ENCODE measurements at places on chromosomes 5 and 9. TPM values are rescaled to one million over a fixed set of nuclear protein-coding genes. Genes with fewer than 3 reads are reported as not detected.

- H3K4me3 ChIP-seq: no peak overlapping the region
- no peak for DNase-seq
- H3K27me3 ChIP-seq: no peaks in the 10 kb centered on the region
- H3K27ac ChIP-seq: no peak overlapping the region
These were observed 2.9 kb upstream of the ARHGEF39 start for GRCh38 chr9:35667939-35668338.

SPATA31D4 gene
- total RNA-seq: 2.7 TPM

DNA sequence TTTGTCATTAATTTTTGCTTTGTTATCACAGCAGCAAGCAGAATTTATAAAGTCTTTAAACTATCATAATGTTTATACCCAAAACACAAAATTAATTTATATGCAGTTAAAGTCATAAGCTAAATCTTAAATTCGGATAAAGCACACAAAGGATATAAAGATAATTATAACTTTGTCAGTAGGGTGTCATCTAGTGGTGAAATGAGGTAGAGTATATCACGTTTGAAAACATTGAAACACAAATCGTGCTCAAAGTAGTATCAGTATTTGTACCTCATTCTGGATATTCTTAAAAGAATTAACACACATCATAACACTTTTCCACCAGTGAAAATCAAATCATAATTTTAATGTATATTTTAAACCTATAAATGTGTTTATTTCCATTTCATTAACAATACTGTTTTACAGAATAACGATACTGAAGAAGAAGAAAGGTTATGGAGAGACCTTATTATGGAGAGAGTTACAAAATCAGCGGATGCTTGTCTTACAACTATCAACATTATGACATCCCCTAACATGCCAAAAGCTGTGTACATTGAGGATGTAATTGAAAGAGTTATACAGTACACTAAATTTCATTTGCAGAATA, 129.5 kb downstream of the NIPBL start:
- no peaks in the 10 kb centered on the region for H3K27me3 ChIP-seq
- no peak overlapping the region for H3K4me3 ChIP-seq
- H3K4me1 ChIP-seq: no peaks in the 10 kb centered on the region
- DNase-seq: no peak
- H3K36me3 ChIP-seq: no peaks in the 10 kb centered on the region

KIF20A gene
- total RNA-seq: 13.8 TPM

DNA sequence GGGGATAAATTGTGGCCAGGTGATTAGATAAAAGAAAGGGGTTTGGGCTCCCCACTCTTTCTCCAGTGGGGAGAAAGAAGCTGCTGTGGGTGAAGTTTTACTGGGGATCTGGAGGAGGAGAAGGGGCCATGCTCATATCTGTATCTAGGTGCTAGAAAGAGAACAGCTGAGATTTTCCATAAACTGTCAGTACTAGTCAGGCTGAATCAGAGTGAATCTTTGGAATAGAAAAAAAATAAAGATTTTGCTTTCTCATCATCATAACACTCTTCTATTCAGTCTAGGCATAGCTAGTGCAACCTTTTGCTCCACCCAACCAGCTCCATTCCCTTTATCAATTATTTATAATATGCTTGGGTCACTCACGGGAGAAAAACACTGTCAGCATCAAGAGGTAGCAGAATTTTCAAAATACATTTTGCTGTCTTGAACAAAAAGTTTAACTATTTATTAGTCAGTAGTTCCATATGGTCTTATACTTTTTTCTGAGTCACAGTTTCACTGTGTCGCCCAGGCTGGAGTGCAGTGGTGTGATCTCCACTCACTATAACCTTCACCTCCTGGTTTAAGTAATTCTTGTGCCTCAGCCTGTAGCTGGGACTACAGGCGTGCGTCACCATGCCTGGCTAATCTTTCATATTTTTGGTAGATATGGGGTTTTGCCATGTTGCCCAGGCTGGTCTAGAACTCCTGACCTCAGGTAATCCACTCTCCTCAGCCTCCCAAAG, 21.3 kb upstream of the ERMP1 start:
- H3K27me3 ChIP-seq: no peaks in the 10 kb centered on the region
- H3K27ac ChIP-seq: no peak overlapping the region
- DNase-seq: no peak
- no peak overlapping the region for H3K4me3 ChIP-seq

PFN3 gene
- total RNA-seq: 45.7 TPM

DNA sequence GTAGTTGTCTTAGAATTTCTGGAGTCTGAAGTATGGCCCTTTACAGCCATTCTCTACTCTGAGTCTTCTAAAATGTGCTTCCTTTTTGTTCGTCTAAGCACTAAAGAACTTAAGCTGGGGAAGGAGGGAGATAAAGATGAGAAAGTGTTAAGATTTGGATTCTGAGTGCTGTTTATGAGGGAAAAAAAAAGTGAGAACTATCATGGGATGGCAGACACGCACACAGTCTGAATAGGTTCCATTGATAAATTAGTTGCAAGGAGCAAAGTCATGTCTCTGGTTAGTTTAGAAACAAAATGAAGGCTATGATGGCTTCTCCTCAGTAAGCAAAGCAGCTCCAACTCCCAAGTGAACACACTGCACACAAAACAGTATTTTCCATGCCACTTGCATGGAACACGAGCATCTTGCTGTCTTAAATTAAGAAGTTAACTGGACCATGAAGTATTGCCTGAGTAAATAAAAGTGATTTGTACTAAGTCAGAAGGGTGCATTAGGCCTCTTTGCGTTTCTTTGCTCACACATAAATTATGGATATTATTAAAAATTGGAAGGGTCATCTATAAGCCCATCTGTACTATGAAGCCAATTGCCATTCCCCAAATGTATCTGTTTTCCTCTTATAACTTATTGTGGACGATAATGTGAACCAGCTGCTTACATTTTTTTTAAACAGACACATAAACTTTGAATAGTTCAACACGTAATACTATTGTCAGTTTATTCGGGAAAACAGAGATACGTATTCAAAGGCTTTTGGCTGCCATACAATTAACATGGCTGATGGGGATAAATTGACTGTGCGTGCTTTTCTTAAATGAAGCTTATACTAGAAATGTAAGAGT, 199.3 kb downstream of the SGCD start:
- H3K27me3 ChIP-seq: no peaks in the 10 kb centered on the region
- DNase-seq: no peak
- no peaks in the 10 kb centered on the region for H3K36me3 ChIP-seq
- no peak overlapping the region for H3K4me3 ChIP-seq
- H3K4me1 ChIP-seq: no peaks in the 10 kb centered on the region
- no peak overlapping the region for H3K27ac ChIP-seq

CBY3 gene
- 6.4 TPM for total RNA-seq

DNA sequence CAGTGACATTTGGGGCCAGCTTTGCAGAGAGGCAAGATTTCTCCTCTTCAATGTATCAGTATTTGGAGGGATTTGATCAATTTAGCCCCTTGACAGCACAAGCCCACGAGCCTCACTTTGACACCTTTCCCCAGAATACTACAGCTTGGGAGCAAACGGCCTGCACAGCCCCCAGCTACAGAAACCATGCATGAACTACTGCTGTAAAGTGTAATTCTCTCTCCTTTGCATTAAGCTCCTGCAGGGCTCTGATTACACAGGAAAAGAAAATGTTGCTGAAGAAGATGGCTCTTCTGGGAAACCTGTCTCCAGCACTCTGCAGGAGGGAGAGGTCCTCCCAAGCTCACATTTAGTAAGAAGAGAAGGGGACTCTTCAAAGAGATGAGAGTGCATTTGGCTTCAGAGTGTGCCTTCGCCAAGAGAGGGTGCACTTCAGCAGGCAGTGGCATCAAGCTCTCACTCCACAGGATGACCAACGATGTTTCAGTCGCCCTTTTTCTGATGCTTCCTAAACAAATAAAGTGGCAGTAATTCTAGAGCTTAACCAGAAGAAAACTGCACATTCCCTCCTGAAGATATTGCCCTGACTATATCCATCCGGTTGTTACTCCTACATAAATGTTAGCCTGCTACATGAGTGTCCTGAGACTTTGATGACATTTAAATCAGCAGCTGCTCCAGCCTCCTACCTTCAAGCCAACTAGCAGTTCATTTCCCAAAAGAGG, 272.2 kb downstream of the AUH start:
- no peak overlapping the region for H3K27ac ChIP-seq
- no peaks in the 10 kb centered on the region for H3K27me3 ChIP-seq
- H3K36me3 ChIP-seq: no peaks in the 10 kb centered on the region
- H3K4me1 ChIP-seq: no peaks in the 10 kb centered on the region

- H3K4me3 ChIP-seq: no peak overlapping the region
- no peaks in the 10 kb centered on the region for H3K27me3 ChIP-seq
- DNase-seq: no peak
These were observed 193.5 kb upstream of the KLF9 start for GRCh38 chr9:70607926-70608325.

DNA sequence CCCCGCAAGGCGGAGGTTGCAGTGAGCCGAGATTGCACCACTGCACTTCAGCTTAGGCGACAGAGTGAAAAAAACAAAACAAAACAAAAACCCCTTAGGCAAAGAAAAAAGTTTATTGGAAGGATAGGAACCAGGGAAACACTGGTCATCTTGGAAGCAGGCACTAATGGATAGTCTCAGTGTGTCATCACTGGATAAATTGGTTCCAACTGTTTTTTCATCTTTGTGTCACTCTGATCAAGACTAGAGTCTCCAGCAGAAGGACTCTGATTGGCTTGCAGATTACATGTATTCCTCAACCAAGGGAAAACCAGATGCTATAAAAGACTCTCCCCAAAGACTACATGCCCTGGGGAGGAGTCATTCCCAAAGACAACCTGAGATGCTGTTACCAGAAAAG, 35.0 kb upstream of the HMHB1 start:
- DNase-seq: no peak
- H3K36me3 ChIP-seq: no peaks in the 10 kb centered on the region
- H3K4me3 ChIP-seq: no peak overlapping the region
- H3K27ac ChIP-seq: no peak overlapping the region

CD14 gene
- total RNA-seq: 23.7 TPM

PTCH1 gene
- total RNA-seq: 93.5 TPM

DNA sequence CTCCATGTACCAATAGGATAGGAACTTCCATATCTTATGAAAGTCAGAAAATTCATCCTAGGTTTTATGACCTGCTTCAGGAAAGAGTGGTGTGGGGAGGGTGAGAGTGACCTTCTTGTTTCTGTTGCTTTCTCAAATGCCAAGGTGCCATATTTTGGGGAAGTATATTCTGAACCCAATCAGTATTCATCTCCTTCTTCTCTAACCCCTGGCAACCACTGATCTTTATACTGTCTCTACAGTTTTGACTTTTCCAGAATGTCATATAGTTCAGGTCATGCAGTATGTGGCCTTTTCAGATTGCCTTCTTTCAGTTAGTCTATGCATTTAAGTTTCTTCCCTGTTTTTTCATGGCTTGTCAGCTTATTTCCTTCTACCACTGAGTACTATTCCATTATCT, 321.4 kb upstream of the SEMA6A start:
- H3K4me1 ChIP-seq: no peaks in the 10 kb centered on the region
- no peak overlapping the region for H3K4me3 ChIP-seq
- no peak for DNase-seq
- no peak overlapping the region for H3K27ac ChIP-seq

DNA sequence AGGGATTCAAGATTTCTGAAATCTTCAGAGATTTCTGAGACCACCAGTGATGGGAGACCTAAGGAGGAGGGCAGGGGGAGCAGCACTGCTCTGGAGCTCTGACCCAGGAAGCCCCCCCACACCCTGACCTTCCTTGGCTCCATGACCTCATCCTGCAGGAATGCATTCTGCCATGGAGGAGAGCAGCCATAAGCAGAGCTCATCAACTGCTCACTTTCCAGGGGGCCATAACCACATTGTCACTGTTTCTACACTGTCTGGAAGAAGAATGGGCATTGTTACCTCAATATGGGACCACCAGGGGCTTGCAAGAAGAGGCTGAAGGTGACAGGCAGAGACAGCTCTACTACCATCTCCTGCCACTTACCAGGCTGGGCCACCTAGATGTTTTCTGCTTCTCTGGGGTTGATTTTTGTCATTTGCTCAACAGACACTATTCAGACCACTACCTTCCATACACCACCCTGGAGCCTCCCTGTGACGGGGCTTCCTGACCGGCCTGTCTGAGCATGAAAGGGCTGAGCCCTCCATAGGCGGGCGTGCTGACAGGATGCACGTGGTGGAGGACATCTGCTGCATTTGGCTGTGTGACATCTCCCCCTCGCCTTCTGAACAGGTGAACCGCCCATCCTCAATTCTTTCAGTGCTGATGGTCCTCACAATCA, 2.3 kb upstream of the TSC1 start:
- DNase-seq: no peak
- H3K27ac ChIP-seq: no peak overlapping the region
- peaks cover 13% of the 10 kb centered on the region for H3K4me1 ChIP-seq
- no peak overlapping the region for H3K4me3 ChIP-seq
- H3K27me3 ChIP-seq: no peaks in the 10 kb centered on the region

PCDHGA2 gene
- total RNA-seq: 19.4 TPM

CNTFR gene
- total RNA-seq: 16.0 TPM

GRXCR2 gene
- total RNA-seq: 0.31 TPM

GRCh38 chr5:2432076-2432920, 319.2 kb downstream of the IRX2 start:
- no peak for DNase-seq
- no peak overlapping the region for H3K4me3 ChIP-seq
- H3K27me3 ChIP-seq: no peaks in the 10 kb centered on the region
- H3K27ac ChIP-seq: no peak overlapping the region
- no peaks in the 10 kb centered on the region for H3K36me3 ChIP-seq
- no peaks in the 10 kb centered on the region for H3K4me1 ChIP-seq

- H3K36me3 ChIP-seq: no peaks in the 10 kb centered on the region
- H3K4me3 ChIP-seq: no peak overlapping the region
- no peak overlapping the region for H3K27ac ChIP-seq
- DNase-seq: no peak
- H3K27me3 ChIP-seq: no peaks in the 10 kb centered on the region
These were observed 175.6 kb upstream of the NREP start for GRCh38 chr5:111932628-111933027.

GRCh38 chr9:4794691-4795090, 1.9 kb downstream of the RCL1 start:
- no peaks in the 10 kb centered on the region for H3K27me3 ChIP-seq
- H3K4me3 ChIP-seq: no peak overlapping the region
- peaks cover 29% of the 10 kb centered on the region for H3K4me1 ChIP-seq
- no peaks in the 10 kb centered on the region for H3K36me3 ChIP-seq

COQ4 gene
- total RNA-seq: 65.0 TPM

TOR4A gene
- 3.4 TPM for total RNA-seq

- no peak for DNase-seq
- H3K4me3 ChIP-seq: no peak overlapping the region
These were observed 87.6 kb downstream of the PHF2 start for GRCh38 chr9:93663877-93664548.

DNA sequence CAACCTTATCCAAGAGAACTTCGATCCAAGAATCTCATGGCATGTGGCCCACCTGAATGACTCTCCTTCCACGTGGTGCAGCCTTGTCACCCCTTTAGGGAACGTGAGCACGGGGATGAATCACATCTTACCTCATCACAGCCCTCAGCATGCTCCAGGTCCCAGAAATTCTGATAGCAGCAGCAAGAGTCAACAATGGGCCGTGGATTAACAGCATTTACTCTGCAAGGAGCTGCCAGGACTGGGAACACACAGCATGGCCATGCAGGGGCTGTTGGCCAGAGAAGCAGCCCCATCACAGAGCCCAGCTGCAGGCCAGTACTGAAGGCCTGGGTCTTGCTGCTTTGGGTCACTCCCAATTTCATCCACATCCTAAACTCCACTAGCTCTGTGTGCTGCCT, 150.4 kb downstream of the C5orf15 start:
- no peaks in the 10 kb centered on the region for H3K36me3 ChIP-seq
- H3K4me1 ChIP-seq: peaks cover 27% of the 10 kb centered on the region
- no peaks in the 10 kb centered on the region for H3K27me3 ChIP-seq
